ENCODE measurements at places on chromosomes 7 and 10. TPM values are rescaled to one million over a fixed set of nuclear protein-coding genes. Genes with fewer than 3 reads are reported as not detected.
A peak's percentile ranks its signal among the peaks of the same experiment; 100 is the strongest.

The UNC5B gene
- 2.5 TPM for total RNA-seq

The ASB10 gene
- not detected for total RNA-seq

The CDNF gene
- total RNA-seq: 0.99 TPM

The LRRC17 gene
- 22.7 TPM for total RNA-seq

The UCMA gene
- not detected for total RNA-seq

The PLEKHS1 gene
- total RNA-seq: not detected

The AKR1C8 gene
- not detected for total RNA-seq

The VWA2 gene
- not detected for total RNA-seq

The NPSR1 gene
- not detected for total RNA-seq

DNA sequence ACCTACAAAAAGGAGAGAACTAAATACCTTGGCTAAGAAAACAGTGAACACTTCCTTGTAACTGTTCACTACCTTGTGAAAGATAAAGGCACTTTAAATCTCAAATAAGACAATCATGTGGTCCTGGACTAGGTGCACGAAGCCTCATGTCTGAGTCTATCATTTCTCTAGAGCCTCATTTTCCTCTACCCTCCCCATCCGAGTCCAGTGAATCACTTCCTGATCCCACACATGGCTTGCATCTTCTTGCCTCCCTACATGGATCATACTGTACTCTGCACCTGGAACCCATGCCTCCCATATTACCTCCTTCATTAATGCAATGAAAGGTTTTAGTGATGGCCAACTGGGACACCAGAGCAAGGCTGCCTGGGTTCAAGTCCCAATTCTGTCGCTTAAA lies 34.5 kb downstream of the SNX10 start:
- no peak for DNase-seq

- peak; percentile 42 for DNase-seq
Observed at GRCh38 chr10:113326160-113327111, 226.4 kb upstream of the HABP2 start.

GRCh38 chr10:127738512-127739424 lies 1.8 kb downstream of the FOXI2 start:
- DNase-seq: no peak

GRCh38 chr7:83782628-83783027 lies 133.7 kb upstream of the SEMA3E start:
- DNase-seq: no peak

DNA sequence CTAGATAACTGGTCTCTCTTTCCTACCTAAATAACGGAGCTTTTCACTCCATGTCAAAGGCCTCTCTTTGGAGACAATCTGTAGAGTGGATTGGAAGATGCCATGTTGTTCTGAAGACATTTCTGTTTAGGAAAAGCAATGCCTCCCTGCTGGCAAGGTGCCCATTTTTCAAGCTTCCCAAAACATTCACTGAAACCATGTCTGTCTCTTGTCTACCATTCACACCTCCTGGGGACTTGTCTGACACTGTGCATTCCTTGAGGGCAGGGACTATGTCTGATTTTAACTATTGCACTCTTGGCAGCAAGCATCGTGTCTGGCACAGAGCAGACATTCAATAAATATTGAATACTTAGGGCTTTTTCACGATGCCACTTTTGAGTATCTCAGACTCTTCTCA lies 528.9 kb upstream of the NRP1 start:
- DNase-seq: no peak

- no peak for DNase-seq
Observed at GRCh38 chr10:129958629-129959543, 5.2 kb downstream of the EBF3 start.

- DNase-seq: no peak
Observed at GRCh38 chr7:42127232-42127622, 109.8 kb downstream of the GLI3 start.

GRCh38 chr7:3146571-3147226 lies 103.0 kb upstream of the CARD11 start:
- DNase-seq: no peak

GRCh38 chr7:43589728-43590127 lies 6.8 kb downstream of the STK17A start:
- no peak for DNase-seq

- no peak for DNase-seq
Observed at GRCh38 chr7:100490483-100491191, 6.9 kb downstream of the NYAP1 start.

DNA sequence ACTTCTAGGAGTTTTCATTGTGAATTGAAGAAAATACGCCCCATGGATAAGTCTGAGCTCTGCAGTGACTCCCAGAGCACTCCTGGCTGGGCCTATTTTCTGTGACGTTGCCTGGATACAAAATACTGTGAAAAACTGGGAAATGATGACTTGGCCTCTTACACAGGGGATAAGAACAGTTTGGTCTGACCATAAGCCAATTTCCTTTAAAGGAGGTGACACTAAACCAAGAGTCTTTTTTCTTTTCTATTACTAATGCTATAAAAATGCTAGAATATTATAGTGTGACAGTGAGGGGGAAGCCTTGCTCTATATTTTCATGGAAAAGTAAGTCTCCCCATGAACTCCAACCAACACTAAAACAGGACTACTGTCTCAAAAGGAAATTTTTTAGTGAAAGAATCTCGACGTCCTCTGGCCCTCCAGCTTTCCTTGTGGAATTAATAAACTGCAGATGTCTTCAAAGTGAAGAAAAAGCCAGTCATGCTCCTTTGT lies 45.5 kb downstream of the MYOF start:
- DNase-seq: peak; percentile 95

GRCh38 chr10:7102084-7102483 lies 308.8 kb downstream of the SFMBT2 start:
- no peak for DNase-seq

GRCh38 chr10:71622616-71623015 lies 97.0 kb downstream of the C10orf105 start:
- no peak for DNase-seq

- no peak for DNase-seq
Observed at GRCh38 chr10:105023211-105024111, 382.4 kb downstream of the SORCS3 start.

- DNase-seq: no peak
Observed at GRCh38 chr10:73627300-73627699, 14.0 kb downstream of the MYOZ1 start.

DNA sequence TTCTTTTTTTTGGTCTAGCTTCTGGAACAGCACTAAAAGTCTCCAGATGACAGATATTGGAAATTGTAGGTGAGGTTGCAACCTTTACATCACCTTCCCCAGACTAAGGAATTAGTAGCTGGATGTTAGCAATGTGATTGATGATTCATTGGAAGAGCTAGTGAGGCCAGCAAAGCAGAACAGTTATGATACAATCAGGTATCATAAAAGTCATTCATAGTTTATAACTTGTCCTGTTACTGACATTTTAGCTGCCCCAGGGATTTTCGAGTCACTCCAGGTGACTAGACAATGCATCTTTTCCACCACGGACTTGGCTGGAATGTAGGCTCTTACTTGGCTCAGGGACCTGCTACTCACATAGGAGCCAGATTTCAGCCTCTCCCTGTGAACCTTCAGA lies 15.9 kb upstream of the TCF7L2 start:
- no peak for DNase-seq

- no peak for DNase-seq
Observed at GRCh38 chr10:71575451-71575850, 144.1 kb downstream of the C10orf105 start.

- no peak for DNase-seq
Observed at GRCh38 chr10:78371136-78371535, 337.5 kb downstream of the RPS24 start.

DNA sequence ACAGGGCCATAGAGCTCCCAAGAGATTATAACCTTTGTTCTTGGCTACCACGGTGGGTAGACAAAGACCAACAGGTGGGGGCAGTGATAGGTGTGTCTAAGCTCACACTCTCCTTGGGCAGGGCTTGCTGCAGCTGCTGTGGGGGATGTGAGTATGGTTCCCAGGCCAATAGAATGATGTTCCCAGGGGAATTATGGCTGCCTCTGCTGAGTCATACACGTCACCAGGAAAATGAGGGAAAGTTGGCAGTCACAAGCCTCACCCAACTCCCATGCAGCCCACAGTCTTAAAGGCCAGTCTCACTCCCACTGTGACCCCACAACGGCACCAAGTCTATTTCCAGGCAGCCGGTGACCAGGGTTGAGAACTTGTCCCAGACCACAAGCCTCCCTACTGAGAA lies 453.4 kb upstream of the PODXL start:
- no peak for DNase-seq

DNA sequence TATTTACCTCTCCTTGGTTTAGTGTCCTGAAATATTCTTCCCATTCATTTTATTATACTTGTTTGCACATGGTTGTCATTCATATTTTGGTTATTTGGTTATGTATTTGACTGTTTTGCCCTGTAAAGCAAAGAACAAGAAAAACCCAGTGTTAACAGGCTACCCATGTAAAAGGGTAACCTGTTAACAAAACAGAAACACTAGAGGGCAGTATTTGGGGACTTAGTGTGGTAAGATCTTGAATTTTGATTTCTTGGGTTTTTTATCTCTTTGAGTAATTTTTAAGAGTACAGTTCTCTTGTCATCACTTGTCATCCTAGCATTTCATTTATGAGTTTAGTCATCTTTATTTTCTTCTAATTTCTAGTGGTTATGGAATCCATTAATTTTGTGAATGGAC lies 51.3 kb downstream of the POLL start:
- DNase-seq: peak; percentile 18

DNA sequence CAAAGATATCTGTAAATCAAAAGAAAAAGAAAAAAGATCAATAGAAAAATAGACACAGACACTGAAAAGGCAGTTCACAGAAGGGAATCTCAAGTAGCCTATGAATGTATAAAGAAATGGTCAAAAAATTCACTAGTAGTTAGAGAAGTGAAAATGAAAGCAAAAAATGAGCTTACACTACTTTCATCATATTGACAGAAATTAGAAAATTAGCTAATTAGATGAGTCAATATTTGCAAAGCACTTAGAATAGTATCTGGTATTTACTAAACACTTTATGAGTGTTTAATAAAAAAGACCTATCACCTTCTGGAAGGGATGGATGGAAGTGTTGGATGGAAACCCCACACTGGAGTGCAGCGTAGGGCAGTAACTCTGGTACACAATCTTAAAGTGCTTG lies 1.7 kb upstream of the CFAP58 start:
- no peak for DNase-seq

- no peak for DNase-seq
Observed at GRCh38 chr10:28823501-28824075, 146.3 kb downstream of the BAMBI start.

GRCh38 chr7:1623810-1624209 lies 46.3 kb upstream of the ELFN1 start:
- no peak for DNase-seq

GRCh38 chr10:117775526-117775925 lies 233.0 kb downstream of the EMX2 start:
- DNase-seq: no peak

DNA sequence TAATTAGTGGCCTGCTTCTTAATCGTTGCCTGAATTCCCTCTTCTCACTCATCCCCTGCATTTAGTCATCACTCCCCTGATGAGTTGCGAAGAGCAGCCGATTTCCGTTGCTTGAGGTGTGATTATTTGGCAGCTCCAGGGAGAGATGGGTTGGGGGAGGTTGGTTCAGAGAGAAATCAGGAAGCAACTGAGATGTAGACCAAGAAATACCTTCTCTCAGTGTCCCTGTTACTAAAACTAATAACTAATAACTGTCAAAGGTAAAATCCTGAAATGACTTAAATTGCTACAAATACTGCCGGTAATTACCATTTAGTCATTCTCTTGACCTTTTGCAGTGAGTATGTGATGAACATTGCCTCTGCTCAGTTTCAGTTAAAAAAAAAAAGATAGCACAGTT lies 76.9 kb downstream of the ELMO1 start:
- no peak for DNase-seq

DNA sequence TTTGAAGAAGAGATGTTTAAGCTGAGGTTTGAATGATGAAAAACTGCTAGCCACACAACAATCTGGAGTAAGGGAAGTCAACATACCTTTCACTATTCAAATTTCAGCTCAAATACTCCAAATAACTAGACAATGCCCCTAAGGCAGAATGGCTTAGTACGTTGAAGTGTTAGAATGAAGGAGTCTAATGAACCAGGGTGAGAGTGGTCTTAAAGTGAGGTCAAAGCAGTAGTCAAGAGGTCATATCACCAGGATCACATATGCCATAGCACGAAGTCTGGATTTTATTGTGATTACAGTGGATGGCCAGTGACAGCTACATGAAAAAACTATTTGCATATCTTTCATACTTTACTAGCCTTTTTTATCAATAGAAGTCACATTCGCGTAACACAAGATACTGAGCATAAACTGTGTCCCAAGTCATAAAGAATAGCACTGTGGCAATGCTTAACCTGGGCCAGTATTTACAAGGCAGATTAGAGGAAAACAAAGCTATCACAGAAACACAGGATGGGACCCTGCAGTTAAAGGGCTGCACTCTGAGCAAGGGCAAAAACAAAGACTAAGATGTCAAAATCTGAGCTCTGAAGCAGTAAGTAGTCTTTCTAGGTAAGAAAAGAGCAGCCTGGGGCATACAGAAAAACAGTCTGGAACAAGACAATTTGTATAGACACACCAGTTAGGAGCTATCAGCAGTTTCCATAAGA lies 61.5 kb downstream of the HYCC1 start:
- no peak for DNase-seq

GRCh38 chr7:70942791-70943190 lies 189.2 kb upstream of the GALNT17 start:
- no peak for DNase-seq

DNA sequence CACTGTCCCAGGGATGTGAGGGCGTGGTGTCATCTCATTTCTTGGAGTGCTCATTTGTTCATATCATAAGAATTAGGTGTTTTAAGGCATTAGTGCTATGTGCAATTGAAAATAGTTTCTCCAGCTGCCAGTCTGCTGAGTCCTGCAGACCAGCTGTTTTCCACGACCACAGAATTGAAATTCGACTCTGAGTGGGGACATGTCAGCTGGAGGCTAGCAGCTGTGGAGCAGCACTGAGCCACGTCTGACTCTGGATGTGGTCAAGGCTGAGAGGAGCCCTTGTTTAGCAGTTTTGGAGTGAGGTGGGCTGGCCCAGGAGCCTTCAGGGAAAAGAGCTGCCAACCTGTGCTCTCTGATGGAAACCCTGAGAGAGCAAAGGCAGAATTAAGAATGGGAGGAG lies 156.3 kb upstream of the GRB10 start:
- DNase-seq: no peak

DNA sequence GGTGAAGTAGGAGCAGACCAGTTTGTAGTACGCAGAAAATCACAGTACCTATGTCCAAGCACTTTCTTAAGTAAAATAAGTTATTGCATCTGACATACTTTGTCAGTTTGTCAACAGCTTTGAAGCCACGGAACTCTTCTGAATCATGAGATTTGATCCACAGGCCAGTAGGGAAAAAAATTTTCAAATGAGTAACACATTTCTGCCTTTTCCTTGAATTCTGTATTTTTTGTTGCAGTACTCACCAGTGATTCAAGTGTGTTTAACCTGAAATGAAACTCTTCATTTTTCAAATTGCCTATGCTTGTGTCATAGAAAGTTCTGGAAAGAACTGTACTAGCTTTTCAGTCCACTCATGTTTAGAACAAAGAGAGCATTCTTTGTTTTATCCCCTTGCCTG lies 337.7 kb downstream of the GATA3 start:
- no peak for DNase-seq

Data from endothelial cell of umbilical vein (primary cell).